HAP-1 (cell line): ENCODE measurements at places on chromosomes 4 and X.

DNA sequence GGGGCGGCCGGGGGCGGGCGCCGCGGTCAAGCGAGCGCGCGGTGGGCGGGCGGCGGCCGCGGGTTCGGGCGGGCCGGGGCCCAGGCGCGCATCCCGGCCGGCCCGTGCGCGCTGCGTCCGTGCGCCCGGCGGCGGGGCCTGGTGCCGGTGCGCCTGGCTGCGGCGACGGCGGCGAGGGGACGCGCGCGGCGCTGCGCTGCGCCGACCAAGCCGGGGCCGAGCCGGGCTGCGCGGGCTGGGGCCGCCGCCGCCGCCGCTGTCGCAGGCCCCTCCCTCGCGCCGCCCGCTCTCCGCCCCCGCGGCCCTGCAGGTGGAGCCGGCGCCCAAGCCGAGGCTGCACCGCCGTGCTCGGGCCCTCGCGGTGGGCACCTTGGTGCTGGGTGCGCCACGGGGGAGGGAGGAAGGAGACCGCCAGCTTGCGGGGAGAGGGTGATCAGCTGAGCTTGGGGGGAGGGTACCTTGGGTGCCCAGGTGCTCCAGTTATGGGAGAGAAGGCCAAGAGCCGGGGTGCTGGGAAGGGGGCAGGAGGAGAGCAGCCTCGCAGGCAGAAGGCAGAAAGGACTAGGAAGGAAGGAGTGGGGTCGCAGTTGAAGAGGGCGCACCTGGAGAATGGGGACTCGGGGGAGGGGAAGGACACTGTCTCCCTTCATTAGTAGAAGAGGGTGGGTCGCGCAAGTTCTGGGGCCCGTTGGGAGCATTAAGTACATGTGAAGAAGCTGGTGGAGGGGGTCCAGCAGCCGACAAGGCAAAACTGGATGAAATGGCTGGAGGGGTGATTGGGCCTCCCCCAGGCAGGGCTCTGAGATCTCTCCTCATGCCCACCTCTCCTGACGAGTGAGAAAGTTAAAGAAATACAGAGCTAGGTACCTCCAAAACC, at the start of gene PPP2R2C:
Gene PPP2R2C (minus strand): TSS at position 228 of the 877 bp plus-strand sequence. CDS start 385 bp downstream, outside the sequence.
- peak; percentile 19 for DNase-seq

- no peak for DNase-seq
Observed at GRCh38 chr4:20987191-20987590, 286.9 kb downstream of the PACRGL start.

DNA sequence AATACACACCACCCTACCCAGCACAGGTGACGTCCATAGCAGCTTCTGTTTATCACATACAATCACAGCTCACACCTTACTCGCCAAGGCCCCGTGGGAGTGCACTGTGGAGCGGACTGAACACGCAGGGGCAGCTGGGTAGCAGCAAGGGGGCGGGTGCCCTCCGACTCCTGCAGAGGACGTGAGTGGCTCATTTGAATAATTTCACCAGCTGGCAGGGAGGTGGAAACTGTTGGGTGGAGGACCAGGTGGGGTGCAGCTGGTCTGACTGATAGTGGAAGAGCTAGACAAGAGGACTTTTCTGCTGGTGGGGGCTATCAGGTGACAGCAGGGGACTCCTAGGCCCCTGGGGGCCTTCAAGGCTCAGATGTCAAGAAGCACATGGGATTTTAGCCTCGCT, 16.3 kb downstream of the MAN2B2 start:
- no peak for DNase-seq

- DNase-seq, result no peak
Observed at GRCh38 chr4:73533515-73534422, 52.2 kb downstream of the AFM start.

DNA sequence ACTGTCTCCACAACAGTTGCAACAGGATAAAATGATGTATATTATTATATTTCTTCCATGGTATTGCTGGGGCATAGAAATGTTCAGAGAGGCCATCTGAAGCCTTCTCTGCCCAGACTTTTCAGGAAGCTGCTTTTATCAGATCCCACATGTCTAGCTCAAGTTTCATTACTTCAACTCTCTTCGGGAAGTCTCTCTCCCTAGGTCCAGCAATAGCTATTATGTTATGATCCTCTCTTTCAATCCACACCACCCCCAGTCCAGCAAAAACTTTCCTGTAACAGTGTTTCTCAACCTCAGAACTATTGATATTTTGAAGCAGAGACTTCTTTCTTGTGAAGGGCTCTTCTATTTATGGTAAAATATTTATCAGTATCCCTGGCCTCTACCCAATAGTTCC, 44.9 kb downstream of the CXCL1 start:
- no peak for DNase-seq

DNA sequence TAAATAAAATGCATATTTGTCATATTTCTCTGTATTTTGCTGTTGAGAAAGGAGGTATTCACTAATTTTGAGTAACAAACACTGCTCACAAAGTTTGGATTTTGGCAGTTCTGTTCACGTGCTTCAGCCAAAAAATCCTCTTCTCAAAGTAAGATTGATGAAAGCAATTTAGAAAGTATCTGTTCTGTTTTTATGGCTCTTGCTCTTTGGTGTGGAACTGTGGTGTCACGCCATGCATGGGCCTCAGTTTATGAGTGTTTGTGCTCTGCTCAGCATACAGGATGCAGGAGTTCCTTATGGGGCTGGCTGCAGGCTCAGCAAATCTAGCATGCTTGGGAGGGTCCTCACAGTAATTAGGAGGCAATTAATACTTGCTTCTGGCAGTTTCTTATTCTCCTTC, 3.3 kb downstream of the HTT start:
- no peak for DNase-seq

DNA sequence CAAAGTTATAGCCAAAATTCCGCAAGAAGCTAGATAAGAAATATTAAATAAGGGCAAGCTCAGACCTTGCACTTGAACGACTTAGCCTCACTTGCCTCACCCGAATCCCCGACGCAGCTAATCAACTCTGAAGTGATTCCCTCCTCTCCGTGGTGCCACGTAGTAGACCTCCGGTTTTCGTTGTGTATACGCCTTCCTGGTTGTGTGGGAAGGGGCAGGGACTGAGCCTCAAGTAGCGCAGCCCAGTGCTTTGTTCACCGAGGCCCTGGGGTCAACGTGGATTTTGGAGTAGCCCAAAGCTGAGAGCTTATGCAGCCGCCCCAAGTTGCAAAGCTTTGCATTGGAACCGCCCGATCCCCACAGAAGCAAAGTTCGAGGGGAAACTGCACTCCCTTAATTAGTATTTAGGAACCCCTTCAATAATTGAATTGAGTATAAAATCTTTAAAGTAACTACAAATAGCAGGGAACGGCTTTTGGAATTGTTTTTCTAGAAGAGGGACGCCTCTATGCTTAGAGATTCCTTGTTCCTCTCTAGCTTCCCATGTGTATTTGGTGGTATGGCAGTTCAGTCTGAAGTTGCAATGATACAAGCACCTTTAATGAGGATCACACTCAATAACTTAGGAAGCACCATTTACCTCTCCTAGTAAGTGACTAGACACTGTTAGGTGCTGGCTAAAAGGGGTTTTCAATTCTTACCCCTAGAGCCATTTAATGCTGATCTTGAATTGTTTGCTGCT, 55.7 kb downstream of the LINC00632 start:
- DNase-seq, result peak; percentile 33

DNA sequence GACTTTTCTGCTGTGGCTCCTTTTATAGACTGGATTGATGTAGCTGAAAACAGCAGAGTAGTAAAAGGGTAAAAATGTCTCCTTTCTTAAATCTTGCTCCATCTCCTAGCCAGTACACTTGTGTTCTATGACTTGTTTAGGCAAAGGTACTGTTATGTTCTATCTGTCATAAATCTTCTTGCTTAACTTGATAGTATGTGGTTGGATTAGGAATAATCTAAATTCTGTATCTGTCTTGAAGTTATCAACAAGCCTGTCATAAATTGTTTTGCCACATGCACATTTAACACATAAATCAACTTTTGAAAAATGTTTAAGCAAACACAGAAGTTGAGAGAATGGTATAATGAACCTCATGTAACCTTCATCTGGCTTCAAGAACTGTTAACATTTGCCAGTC, 157.0 kb downstream of the FRAS1 start:
- no peak for DNase-seq
